Gastroesophageal sphincter (tissue), 4 donors: ENCODE measurements at places on chromosomes 1 and 21.
A peak's percentile ranks its signal among the peaks of the same experiment; 100 is the strongest.

- no peaks in the 10 kb centered on the region for H3K27me3 ChIP-seq
- H3K36me3 ChIP-seq = no peaks in the 10 kb centered on the region
- no peak overlapping the region for H3K4me3 ChIP-seq
- no peak for ATAC-seq
These were observed 4.5 kb downstream of the EPHA2 start for GRCh38 chr1:16151196-16151994.

DNA sequence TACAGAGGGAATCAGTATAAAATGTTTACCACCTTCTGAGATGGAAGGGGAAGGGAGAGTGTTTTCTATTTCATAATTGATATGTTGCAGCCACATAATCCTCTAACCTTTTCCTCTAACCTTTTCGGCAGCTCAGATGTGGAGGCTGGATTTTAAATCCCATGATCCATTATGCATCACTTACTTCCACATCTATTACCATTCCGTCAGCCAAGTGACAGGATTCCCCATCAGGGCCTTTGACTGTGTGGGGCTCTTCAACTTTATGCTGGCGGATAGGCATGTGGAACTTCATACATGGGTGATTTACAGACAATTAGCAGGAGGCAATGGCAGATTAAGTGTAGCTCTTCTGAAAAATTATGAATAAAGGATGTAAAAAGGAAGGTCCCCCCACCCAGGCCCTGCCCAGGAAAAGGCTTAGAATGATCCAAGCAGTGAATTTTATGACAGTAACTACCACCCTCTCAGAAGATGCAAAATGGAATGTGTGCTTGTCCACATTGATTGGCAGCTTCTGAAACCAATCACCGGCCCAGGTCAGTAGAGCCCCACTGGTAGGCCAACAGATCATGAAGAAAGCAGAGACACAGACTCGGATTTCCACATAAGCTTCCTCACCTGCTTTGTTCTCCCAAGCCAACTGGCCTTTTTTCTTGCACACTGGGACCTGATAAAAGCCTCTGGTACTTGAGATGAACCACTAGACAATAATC is 147.0 kb downstream of the ST6GALNAC5 start:
- no peak for ATAC-seq
- H3K36me3 ChIP-seq = no peaks in the 10 kb centered on the region
- no peaks in the 10 kb centered on the region for H3K4me1 ChIP-seq

DNA sequence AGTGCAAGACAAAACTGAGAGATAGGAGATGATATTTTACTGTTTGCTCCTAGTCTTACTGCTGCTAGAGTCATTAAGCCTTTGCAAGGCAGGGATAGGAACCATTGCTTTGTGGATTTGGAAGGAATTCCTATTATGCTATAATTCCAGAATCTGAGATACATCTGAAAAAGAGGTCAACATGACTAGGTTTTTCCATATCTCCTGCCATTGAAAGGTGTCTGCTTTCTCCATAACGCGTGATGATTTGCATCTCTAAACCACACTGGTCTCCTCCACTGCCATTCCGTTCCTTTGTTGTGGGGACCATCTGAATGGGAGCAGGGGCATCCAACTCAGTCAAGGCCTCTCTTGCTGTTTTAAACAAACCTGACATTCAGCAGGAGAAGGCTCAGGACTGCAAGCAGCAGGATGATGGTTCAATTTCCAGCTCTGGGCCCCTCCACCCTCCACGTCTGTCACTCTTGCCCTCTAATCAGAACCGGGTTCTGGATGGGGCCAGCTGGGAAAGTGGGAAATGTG is 45.2 kb downstream of the PLPP3 start:
- no peaks in the 10 kb centered on the region for H3K27me3 ChIP-seq
- no peak for ATAC-seq
- no peak overlapping the region for H3K27ac ChIP-seq
- peaks cover 53% of the 10 kb centered on the region for H3K36me3 ChIP-seq
- H3K4me1 ChIP-seq = peaks cover 40% of the 10 kb centered on the region

- no peak overlapping the region for H3K27ac ChIP-seq
- peak; percentile 74 for ATAC-seq
- H3K4me3 ChIP-seq = peak overlapping the region; percentile 9
- H3K4me1 ChIP-seq = peaks cover 12% of the 10 kb centered on the region
- no peaks in the 10 kb centered on the region for H3K27me3 ChIP-seq
- no peaks in the 10 kb centered on the region for H3K36me3 ChIP-seq
These were observed 104.1 kb downstream of the XCL2 start for GRCh38 chr1:168439456-168440375.

DNA sequence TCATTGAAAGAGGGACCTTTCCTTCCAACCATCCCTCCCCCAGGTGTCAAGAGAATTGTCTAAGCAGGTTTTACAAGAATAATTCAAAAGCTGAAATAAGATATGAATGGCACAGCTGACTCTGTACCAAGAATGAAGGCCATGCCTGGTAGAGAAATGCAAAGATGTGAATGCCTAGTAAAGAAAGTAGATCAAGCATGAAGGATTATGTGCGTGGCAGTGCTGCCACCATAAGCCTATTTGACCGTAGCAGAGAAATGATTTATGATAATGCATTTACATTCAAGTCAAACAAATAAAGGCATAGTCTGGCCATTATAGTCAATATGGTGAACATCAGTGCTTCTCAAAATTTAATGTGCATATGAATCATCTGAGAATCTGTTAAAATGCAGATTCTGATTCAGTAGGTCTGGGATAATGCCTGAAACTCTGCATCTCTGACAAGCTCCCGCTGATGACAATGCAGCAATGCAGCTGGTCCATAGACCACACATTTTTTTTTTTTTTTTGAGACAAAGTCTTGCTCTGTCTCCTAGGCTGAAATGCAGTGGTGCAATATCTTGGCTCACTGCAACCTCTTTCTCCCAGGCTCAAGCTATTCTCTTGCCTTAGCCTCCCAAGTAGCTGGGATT is 16.6 kb upstream of the CLCA4 start:
- no peak for ATAC-seq
- no peaks in the 10 kb centered on the region for H3K36me3 ChIP-seq
- H3K4me1 ChIP-seq = no peaks in the 10 kb centered on the region
- H3K4me3 ChIP-seq = no peak overlapping the region
- H3K27me3 ChIP-seq = peaks cover 3% of the 10 kb centered on the region
